Stimulated activated CD4-positive, alpha-beta T cell treated with anti-CD3 and anti-CD28 coated beads, Interleukin-2, amount 100 ng/mL, for 24 hours (primary cell): ENCODE measurements at places on chromosomes 16 and 17.

- no peak for DNase-seq
These were observed 20.3 kb downstream of the METRNL start for GRCh38 chr17:83099570-83100181.

GRCh38 chr16:83366228-83366627 is 441.6 kb upstream of the HSBP1 start:
- no peak for DNase-seq

GRCh38 chr17:62827746-62828485 is 19.8 kb upstream of the MARCHF10 start:
- DNase-seq = no peak

DNA sequence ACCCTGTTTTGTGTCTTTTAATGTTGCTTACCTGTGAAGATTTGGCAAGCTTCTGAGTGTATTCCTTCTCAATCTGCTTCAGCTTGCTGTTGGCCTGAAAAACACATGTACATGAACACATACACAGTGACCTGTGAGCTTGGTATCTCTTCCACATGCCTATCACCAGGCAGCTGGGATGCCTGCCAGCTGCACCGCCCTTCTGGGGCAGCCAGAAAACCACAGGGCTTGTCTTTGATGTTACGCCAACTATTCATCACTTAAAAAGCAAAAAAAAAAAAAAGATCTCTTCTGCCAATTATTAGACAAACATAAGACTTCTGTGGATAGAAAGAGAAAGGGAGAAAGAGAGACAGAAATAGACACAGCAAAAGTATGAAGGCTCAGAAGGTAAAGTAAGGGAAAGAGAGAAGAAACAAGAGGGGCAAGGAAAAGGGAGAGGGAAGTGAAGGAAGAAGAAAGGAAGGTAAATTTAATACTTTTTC is 189.2 kb upstream of the AXIN2 start:
- DNase-seq = peak; percentile 45

DNA sequence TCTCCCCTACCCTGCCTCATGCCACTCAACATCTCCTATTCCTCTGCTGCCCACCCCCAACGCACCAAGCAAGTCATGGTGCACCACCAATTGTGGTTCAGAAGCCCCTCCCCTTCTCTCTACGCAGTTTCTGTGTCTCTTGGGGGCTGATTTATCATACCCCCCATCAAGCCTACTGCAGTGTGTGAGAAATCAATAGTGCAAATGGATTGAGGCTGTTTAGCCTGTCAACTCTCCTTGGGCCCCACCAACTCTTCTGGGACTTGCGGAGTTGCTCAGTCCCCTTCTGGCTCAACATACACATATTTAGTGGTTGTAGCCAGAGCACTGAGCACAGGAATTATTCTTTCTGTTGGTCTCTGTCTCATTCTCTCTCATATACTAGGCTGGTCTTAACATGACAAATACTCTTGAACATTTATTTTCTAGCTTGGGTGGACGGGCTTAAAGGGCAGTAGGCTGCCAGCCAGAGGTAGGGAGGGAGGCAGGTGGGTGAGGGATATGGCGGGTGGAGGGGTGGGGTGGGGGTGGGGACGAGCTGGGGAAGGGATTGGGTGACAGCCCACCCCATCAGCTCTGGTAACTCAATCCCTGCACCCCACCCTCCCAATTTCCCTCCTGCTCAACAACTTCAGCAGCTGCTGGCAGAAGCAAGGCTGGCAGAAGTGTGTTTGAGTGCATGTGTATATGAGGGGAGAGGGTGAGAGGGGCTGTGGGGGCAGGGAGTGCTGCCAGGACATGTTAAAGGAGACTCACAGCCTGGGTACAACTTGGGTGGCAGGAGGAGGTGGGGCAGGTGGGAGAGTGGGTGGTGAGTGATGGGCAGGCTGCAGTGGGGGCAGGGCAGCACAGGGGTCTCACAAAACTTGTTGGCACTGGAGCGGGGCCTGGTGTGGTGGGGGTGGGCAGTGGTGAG is 4.9 kb downstream of the RARA start:
- DNase-seq = no peak

DNA sequence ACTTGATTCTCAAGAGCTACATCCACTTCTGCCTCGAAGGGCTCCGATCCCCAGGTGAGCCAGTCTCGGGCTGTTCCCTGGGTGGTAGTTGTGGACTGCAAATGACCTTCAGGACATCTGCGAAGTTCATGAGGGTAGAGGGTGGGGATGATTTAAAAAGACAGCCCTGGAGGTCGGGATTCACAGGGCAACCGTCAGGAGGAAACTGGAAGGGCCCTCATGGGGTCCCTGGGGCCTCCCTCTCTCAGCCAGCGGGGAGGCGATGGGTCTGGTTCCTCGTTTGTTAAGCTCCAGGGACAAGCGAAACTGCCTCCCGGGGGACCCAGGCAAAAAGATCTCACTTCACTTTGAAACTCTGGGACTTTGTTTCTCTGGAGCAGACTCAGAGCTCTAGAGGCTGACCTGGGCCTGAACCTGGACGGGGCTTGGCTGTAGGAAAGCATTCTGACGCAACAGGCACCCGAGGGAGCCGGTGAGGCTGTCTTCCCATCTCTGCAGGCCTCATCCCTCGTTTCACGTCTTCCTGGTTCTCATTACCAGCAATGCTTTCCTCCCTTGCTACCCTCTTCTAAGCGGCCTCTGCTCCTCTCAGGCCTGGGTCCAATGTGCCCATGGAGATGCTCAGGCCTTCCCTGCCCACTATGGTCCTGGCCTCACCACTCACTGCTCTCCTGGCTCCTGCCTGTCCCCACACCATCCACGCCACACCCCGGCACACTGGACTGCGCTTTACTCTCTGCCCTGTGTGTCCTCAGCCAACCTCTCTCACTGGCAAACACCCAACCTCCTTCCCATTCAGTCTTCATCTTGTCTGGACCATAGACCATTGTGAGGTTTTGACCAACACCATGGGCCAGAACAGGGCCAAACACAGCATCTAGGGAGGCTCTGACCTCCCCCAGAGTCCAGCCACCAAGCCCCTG is 214.2 kb upstream of the TNRC6C start:
- DNase-seq = no peak

- DNase-seq = no peak
These were observed 10.7 kb upstream of the PIPOX start for GRCh38 chr17:29032013-29032856.

GRCh38 chr17:34257299-34257985 is 2.4 kb downstream of the CCL2 start:
- no peak for DNase-seq

DNA sequence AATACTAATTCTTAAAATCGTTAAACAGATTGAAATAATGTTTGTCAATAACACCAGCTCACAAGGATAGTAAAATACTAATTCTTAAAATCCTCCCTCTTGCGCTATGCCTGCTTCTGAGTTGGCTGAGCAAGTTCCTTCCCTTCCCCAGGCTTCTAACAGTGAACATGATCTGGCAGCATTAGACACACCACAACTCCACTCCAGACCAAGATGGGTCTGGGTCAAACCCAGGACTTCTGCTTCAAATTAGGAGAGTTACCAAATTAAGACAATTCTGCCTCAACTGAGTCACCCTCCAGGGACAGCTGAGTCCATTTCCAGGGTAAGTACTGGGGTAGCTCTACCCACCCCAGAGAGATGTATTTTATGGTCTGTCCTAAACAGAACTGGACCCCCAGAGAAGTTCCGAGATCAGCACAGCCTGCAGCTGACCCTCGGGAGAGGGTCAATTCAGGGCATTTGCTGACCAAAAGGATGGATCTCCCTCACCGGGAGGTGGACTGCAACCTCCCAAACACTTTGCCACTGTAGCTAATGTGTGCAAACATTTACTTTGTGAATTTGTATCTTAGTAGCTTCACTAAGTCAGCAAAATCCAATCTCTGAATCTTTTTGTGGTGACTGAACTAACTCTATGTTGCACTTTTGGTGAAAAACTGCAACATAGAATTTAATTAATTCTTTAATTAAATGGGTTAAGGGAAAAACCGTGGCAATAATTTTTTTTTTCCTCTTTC is 48.8 kb downstream of the ADCY9 start:
- DNase-seq = no peak

- DNase-seq = no peak
These were observed 28.6 kb downstream of the TBC1D16 start for GRCh38 chr17:80006811-80007752.
